M059J (cell line): ENCODE measurements at places on chromosomes 13 and 19.

GRCh38 chr13:57627663-57628062 lies 3.9 kb upstream of the PCDH17 start:
- DNase-seq = peak; percentile 19

- no peak for DNase-seq
Observed at GRCh38 chr19:18731562-18732008, 48.1 kb downstream of the CRTC1 start.

- no peak for DNase-seq
Observed at GRCh38 chr19:31602548-31602947, 253.3 kb upstream of the TSHZ3 start.

GRCh38 chr19:31096062-31096830 lies 253.0 kb downstream of the TSHZ3 start:
- DNase-seq = no peak

DNA sequence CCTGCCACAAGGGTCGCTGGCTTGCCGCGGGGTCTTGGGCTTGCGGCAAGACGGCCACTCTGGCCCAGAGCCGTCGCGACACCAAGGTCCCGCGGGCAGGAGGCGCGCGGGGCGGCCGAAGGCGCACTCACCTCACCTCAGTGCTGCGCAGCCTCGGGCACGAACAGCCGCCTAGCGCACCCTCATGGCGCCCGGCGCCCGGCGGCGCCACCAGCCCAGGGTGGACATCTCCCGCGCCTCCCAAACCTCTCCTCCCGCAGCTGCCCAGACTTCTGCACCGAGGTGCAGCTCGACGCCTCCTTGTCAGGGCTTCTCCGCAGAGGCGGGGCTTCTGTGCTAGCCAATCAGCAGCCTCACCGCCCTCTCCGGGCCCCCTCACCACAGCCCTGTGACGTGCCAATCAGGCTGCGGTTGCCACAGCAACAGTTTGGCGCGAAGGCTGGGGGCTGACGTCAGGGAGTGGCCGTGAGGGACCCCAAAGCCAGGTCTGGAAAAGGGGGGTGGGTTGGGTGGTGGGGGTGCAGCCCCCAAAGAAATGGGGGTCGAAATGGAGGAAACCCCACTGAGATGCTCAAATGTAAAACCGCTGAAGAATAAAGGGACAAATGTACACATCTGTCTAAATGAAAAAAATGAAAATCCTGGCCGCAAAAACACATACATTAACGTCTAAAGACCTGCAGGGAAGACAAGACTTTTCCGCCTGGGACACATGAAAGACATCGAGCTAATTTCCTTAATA lies at the start of the genes PEG3 and ZIM2:
PEG3 (minus strand) TSS at position 276 of the 742 bp plus-strand sequence. CDS start 16,071 bp downstream, outside the sequence.
ZIM2 (minus strand) TSS at position 276 of the 742 bp plus-strand sequence. CDS start 16,449 bp downstream, outside the sequence.
- DNase-seq = peak; percentile 43

DNA sequence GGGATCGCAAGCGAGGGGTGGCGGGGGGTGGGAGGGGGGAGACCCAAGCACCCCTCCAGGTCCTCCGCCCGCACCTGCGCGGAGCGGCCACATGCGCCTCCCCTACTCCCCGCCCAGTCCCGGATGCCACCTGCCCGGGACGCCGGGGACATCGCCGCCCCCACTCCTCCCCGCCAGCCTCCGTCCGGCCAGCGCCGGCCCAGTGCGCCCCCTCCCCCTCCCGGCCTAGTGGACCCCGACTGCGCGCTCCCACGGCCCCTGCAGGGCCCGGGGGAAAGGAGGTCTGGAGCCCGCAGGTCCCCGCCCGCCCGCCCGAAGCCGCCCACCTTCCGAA lies 263 bp downstream of the RHPN2 start:
- DNase-seq = no peak

- no peak for DNase-seq
Observed at GRCh38 chr13:112495465-112495864, 92.5 kb downstream of the TUBGCP3 start.

GRCh38 chr19:30570194-30570593 lies 198.0 kb downstream of the ZNF536 start:
- no peak for DNase-seq

- no peak for DNase-seq
Observed at GRCh38 chr19:29831041-29831548, 19.3 kb downstream of the CCNE1 start.
